ENCODE measurements at places on chromosomes 5 and 9.

- no peak for DNase-seq
Observed at GRCh38 chr5:88718736-88719135, 164.2 kb downstream of the MEF2C start.

- DNase-seq = no peak
Observed at GRCh38 chr5:154214371-154215106, 24.0 kb downstream of the GALNT10 start.

DNA sequence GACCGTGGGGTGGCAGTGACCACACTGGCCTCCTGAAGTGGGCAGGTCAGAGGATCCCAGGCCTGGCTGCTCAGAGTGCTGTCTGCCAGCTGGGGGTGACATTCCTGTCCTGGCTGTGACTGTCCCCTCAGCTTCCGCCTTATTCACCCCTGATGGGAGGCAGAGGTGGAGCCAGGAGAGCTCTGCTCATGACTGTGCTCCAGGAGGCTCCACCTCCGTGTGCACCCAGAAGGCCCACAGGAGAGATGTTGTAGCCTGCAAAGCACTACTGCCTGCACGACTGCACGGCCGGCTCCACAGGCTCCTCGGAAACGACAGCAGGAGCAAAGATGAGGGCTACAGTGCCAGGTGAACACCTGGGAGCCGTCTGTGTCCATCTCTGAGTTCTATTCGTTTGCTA is 60.9 kb downstream of the ROPN1L start:
- DNase-seq = no peak

GRCh38 chr5:19694949-19695611 is 292.9 kb downstream of the CDH18 start:
- no peak for DNase-seq

DNA sequence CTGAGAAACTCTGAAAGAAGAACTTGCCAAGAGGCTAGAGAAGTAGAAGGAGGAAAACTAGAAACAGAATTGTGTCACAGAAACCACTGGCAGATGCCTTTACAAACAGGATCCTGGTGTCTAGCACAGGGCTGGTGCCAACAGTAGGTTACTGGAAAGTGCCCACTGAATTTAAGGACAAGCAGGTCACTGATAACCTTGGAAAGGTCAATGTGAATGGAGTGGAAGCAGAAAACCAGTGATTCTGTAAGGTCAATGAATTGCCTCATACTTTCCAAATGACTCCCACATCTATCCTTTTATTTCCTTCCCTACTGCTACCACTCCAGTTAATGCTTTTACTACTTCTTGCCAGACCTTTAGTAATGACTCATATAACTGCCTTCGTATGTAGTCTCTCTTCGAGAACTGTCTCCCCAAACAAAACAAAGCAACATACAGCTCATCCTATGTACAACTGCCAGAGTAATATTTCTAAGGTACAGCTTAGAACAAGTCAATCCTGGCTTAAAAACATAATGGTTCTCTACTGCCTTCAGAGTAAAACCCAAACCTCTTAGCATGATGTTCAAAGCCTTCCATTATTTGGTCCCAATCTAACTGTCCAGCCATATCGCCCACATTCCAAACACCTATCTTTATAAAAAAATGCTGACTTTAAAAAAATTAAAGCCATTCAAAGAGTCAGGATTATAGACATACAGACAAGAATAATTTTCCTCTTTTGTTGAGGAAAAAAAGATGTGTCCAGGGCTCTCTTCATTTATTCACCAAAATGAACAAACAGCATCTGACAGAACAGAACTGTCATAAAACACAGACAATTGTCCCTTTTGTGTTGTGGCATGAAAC is 52.5 kb downstream of the NR3C1 start:
- DNase-seq = no peak

DNA sequence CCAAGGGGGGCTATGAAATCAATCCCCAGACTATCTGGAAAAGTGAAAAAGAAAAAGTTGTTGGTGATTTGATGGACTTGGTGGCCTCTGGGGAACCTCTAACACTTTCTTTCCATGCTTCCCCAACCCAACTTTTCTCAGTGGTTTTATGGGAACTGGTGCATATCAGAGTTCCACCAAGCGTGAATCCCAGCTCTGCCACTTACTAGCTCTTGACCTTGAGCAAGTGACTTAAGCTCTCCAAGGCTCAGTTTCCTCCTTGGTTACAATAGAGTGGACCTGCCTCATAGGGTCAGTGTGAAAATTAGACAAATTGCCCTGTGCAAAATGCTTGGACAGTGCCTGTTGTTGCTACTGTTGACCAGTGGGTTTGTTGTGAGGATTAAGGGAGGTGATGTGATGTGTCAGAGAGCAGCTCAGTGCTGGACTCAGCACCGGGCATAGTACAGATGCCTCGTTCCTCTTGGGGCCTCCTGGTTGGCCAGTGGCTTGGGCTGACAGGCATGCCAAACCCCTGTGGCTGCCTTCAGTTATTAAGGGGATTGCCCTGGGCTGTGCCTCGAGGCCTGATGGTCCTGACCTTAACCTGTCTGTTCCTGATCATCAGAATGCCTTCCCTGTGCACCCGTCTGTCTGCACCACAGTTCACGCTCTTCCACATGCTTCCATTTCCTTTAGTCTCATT is 49.3 kb downstream of the COL15A1 start:
- no peak for DNase-seq

DNA sequence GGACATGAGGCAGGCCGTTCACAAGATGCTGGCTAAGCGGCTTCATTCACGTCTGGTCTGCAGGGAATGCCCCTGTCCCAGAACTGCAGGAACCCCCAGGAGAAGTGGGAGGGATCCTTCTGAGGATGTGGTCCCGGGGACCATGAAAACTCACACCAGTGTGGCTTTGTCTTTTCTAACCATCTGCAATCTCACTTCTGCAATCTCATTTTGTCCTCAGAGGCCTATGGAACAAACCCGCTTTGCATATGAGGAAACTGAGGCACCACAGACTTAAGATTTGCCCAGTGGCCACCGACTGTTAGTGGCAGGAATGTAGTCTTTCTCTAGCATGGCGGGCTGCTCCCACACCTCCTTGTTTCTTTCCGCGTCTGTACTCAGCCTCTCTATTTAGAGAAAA is 6.9 kb downstream of the CXCL14 start:
- DNase-seq = no peak

- DNase-seq = no peak
Observed at GRCh38 chr9:76215066-76215465, 179.2 kb downstream of the RFK start.

DNA sequence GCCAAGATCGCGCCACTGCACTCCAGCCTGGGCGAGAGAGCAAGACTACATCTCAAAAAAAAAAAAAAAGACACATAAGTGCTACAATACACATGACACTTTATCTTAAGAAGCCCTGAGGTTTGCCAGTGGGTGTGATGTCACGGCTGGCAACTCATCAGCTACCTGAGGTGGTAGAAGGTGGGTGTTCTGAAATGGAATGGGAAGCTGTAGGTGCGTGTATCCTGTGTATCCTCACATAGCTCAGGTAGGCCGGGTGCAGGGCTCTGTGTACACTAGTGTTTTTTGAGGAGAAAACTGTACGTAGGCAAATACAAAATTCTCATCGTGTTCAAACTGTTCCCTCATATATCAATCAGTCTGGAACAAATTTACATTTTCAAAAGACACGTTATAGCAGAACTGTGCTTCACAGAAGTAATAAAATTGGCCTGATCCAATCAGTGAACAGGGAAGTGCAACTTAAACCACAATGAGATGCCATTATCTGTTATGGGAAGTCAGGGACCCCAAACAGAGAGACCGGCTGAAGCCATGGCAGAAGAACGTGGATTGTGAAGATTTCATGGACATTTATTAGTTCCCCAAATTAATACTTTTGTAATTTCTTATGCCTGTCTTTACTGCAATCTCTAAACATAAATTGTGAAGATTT is 10.4 kb downstream of the BICD2 start:
- no peak for DNase-seq

DNA sequence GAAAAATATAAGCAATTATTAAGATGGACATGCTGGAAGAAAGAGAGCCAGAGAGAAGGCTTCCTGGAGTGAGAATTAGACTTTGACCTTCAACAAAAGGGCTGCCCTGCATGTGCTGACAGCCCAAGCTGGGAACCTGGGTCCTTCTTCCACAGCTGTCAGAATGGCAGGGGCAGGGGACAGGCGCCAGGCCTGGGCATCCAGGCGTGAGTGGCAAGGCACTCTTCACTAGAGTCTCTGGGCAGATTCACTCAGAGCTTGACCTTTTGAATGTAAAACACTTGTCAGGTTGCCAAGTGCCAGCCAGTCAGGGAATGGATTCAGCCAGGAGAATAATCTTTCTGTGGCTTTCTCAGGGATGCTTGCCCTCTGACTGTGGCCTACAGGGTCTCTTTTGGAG is 119.1 kb upstream of the CLINT1 start:
- DNase-seq = peak; percentile 64

- DNase-seq = no peak
Observed at GRCh38 chr5:123207081-123207537, 118.1 kb downstream of the PRDM6 start.

DNA sequence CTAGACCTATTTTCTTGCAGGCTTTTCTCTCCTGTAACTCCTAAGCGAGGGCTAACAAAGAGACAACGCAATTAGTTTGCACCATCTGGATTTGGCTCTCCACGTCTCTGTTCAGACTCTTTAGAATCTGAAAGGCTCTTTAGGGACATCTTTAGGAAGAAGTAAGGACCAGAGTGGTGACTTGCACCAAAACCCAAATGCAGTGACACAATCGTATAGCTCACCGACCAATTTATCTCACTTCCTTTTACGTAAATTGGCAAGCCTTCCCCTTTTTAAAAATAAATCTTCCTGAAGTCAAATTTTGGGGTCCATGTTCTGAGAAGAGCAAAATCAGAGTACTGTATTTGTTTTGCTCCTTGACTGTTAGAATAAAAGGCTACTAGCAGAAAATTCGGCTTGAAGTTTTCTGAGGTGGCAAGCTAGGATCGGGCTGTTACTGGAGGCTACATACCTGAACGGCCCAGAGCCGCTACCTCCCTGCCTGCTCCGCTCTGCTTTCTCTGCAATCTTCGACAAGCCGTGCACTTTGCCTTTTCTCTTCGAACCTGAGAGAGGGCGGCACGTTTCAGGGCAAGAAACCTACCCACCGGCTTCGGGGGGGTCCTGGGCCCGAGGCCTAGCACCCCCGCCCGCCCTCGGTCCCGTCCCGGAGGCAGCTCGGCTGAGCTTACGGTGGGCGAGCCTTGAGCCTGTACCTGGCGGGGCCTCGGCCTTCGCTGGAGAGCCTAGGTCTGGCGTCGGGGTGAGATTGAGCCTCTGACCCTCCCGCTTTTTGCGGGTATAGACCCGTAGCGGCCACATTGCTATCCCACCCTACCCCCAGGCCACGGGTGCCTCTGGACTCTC is 537 bp downstream of the MEIKIN start:
- DNase-seq = no peak

GRCh38 chr5:20113031-20113715 is 125.2 kb upstream of the CDH18 start:
- no peak for DNase-seq

GRCh38 chr9:97430316-97431043 is 18.6 kb downstream of the TDRD7 start:
- no peak for DNase-seq

- no peak for DNase-seq
Observed at GRCh38 chr5:30525353-30525752, 668.1 kb upstream of the CDH6 start.

DNA sequence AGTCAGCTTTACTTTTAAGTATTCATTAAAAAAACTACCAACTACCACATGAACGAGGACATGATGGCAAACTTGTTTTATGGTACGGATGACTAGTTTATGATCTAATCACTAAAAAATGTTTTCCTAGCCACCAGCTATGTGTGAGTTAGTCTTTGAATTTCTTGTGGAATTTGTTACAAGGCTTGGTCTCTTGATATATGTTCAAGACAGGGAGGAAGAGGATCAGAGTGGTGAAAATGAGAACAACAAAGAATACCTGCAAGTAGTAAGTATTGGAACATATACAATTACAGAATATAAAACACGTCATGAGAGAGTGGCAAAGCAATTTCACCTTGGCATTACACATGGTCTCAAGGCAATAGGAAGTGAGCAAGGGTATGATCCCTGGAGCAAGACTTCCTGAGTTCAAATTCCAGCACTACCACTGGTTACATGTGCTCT is 548.6 kb upstream of the TLE4 start:
- no peak for DNase-seq

DNA sequence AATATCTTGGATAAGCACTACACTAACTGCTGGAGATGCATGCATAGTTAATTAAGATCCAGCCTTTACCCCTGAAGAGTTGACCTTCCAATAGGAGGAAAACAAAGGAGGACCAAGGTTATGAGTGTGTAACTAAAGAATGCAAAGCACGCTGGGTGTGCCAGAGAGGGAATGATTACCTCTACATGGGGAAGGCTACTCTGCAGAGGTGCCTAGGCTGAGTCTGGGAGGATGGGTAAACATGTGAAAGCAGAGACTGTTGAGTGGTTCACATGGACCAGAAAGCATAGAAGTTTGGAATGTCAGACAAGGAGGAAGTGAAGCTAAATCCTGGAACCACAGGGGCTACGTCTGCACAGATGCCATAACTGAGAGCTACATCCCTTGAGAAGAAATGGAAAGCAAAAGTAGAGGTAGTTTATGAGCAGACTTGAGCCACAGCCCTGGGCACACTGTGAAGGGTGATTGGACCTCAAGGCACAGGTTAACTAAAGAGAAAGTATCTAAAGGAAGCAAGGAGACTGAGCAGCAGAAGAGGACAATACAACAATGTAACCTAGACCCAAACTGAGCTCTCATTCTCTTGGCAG is 176.2 kb downstream of the DENND1A start:
- DNase-seq = no peak

GRCh38 chr5:65819905-65820240 is 97.9 kb downstream of the NLN start:
- no peak for DNase-seq

DNA sequence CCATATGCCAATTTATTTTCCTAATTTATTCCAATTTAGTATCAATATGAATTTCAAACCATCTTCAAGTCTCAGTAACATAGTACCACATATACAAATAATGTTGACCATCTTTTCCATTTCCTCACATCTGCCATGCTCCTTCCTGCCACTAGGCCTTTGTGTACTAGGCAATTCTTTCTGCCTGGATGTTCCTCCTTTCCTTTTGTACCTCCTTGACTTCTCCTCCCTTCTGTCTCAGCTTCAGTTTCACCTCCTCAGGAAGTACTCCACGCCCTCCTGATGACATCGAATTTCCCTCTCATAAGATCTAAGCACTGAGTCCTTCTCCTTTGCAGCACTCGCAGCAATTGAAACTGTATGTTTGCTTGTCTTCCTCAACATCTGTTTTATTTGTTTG is 53.9 kb downstream of the MEF2C start:
- DNase-seq = no peak

DNA sequence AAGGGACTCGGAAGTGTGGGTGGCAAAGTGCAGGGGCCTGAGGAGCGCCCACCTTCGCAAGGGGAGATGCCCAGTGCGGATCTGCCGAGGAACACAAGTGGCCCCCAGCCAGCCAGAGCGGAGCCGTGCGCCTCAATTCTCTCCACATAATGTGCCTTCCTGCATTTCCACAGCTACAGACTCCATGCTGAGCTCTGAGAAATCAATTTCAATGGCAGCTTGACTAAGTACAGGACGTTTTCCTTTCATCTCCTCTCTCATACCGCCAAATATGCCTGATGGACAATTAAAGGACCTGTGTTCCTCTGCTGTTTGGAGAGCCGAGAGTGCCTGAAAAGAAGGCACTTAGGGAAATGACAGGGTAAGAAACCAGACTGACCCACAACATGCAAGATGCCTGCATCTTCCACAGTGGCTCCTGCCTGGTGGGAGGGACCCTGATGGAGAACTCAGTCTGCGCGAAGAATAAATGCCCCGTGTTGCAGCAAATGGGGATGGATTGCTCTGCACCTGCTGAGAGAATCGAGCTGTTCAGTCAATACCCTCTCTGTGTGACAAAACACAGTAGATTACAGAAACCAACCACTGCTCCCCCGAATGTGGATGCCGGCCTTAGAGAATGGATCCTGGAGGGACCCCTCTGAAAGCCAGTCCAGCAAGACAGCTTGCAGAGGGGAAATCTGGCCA is 38.6 kb upstream of the OLFM1 start:
- DNase-seq = no peak
